Tibial artery (tissue), 4 donors: ENCODE measurements at places on chromosomes 2 and 18.

GRCh38 chr2:210195101-210195852, 24.1 kb upstream of the KANSL1L start:
- DNase-seq, result no peak

GRCh38 chr18:9147440-9148202, 11.0 kb downstream of the ANKRD12 start:
- no peak for DNase-seq

DNA sequence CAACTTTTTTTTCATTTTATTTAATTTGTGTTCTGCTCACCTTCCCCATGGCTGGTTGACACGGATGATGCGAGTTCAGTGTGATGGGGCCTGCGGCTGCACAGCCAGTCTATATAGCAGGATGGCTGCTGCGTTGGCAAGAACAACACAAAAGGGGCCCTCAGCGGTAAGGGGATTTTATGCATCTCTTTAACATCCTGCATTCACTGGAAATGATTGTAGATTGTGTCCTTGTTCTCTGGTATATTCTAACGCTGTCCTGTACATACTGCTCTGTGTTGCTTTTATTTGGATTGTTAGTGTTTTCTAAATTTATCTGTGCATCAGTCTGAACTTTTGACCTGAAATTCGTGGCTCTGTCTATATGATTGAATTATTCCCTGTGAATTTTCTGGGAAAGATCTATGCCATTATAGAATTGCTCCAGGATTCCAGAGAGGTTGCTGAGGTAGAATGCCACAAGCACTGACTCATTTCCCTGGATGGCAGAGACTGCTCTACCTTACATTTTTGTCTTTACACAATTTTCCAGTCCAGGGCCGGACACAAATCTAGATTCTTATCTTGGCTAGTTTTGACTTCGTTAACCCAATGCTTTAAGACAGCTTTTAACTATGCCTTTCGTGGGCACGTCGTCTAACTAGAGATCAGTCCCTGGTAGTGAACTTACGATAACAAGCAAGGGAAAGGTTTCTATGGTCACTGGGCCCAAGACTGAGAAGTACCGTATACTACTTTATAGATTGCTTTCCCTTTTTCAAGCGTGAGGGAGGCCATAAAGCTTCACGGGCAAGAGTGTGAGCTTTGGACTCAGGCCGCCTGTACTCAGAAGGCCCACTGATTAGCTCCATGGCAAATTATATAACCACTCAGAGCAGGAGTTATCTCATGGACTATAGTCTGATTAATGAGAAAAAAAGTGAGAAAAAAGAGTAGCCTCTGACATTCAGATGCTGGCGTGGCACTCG, at the start of gene CRYGC:
TSS of gene CRYGC (minus strand) at position 85 of the 968 bp plus-strand sequence. CDS start at position 49, 36 bp downstream.
- no peak for DNase-seq

DNA sequence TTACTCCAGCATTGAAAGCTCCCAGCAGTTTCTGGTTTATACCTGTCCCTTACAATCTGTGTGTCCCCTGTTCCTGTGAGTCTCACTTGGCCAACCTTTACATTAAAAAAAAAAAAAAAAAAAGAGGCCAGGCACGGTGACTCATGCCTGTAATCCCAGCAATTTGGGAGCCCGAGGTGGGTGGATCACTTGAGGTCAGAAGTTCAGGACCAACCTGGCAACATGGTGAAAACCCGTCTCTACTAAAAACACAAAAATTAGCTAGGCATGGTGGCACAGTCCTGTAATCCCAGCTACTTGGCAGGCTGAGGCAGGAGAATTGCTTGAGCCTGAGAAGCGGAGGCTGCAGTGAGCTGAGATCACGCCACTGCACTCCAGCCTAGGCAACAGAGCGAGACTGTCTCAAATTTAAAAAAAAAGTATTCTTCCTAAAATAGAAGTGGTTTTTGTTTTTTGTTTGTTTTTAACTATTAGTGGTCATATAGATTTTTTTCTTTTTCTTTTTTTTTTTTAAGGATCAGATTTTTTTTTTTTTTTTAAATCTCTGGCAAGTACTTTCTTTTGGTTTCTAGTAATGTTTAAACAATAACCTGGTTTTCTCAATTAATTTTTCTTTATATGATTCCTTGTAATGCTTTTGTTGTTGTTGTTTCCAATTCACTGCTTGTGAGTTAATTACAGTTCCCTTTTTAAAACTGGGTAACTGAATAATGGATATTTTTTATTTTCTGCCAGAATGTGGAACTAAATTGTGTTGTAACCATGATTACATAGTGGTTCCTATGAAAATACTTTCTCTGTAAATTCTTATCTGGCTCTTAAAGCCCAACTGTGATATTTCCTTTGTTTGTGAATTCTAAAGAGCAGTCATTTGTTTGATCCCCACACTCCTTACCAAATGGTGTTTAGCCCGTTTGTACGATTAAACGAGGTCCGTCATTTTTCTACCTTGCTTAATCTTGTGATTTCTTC, 116.8 kb downstream of the CTAGE1 start:
- DNase-seq, result no peak

- DNase-seq, result no peak
These were observed 302.5 kb upstream of the EPC2 start for GRCh38 chr2:148342086-148342485.

DNA sequence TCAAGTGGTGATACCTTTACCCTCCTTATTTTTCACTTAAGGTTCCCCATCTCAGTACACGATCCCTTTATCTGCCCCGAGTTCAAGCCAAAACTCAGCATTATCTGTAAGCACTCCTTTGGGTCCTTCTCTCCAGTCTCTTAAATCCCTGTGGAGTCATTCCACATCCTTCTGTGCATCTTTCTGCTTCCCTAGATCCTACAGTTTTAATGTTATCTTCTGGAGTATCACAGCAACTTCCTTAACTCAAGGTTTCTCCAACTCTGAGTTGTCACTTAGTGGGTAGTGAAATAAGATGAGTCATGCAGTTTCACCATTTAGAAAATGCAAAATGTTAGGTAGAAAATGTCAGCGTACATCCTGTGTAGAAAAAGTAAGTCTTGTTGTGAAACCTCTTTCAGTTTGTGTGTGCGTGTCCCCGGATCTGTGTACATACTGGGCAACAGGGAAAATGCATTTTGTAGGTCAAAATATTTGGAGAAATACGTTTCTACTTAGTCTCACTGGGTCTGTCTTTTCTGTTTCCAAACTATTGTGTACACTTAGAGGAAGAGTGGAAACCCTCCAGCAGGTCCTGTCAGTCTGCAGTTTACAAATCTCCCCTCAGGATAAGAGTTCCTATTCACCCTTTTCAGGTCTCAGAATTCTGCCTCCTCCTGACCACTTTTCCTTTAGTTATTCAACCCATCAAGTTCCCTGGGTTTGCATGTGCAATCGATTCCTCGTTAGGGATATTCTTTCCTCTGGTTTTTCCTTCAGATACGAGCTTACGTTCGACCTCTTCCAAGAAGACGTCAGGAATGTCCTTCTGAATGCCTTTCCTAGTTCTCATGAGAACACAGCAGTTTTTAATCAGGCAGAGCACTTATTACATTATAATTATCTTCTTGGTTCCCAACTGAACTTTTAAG, 154.8 kb downstream of the TGIF1 start:
- no peak for DNase-seq

DNA sequence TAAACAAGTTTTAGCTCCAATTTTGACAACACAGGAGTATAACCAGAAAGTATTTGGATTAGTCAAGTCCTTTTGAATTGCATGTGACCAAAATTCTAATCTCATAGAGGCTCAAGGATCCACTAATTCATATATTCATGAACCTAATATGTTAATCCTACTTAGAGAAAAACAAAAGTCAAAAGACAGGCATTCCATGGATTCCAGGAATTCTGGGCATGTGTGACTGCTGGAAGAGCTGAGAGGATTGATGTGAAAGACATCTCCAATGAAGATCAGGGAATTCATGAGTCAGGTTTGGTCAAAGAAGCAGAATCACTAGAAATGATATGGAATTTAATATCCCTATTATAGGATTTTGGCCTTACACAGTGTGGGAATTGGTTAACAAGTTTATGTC, 1494.6 kb upstream of the DDX18 start:
- DNase-seq, result no peak
